ENCODE measurements at places on chromosomes 4 and X.

DNA sequence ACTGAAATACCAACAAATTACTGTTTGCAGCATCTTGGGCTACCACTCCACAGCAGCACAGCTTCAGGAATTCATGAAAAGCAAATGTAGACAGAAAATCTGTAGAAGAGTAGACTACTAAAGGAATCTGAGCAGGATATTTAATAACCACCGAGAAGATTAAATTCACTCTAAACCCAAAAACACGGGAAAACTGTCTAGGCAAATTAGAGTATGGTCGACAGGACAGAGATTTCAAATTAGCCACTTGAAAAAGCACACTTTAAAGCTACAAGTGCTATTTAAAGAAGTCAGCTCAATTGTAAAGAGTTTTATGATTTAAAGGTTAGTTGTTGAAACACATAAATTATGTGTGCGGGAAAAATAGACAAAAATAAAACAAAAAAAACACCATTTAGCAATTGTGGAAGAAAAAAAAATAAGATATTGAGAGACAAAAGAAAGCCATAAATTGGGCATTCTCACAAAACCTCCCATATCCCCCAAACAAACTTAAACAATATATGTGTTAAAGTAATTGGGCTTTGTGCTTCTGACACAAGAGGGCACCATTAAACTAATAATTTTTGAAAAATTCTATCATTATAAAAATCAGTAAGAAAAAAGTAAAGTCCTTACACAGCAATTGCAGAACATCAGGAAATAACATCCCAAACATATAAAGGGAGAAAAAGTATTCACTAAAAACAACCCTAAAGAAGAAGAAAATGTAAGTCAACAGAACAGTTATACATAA, 880.8 kb downstream of the TECRL start:
- DNase-seq: no peak
- no peaks in the 10 kb centered on the region for H3K4me1 ChIP-seq
- H3K4me3 ChIP-seq: no peak overlapping the region
- no peaks in the 10 kb centered on the region for H3K36me3 ChIP-seq

GRCh38 chr4:81712714-81713113, 241.0 kb upstream of the RASGEF1B start:
- H3K27me3 ChIP-seq: no peaks in the 10 kb centered on the region
- H3K36me3 ChIP-seq: no peaks in the 10 kb centered on the region
- H3K4me3 ChIP-seq: no peak overlapping the region
- no peak for DNase-seq
- no peak overlapping the region for H3K27ac ChIP-seq

DNA sequence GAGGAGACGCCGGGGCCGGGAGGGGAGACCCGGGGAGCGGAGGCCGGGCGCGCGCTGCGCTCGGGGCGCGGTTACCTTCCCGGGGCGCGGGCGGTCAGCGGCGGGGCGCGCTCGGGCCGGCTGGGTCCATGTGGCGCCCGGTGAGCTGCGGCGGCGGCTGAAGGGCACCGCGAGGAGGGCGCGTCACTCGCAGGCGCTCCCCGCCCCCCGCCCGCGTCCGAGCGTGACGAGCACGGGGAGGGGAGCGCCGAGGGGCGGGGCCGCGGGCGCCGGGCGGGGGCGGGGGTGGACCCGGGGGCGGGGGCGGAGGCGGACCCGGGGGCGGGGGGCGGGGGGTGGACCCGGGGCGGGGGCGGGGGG, at the start of gene CPLX1:
Gene CPLX1, minus strand, starts transcription at position 159 of the 360 bp plus-strand sequence. CDS start 1,607 bp downstream, outside the sequence.
- H3K36me3 ChIP-seq: no peaks in the 10 kb centered on the region
- H3K4me1 ChIP-seq: no peaks in the 10 kb centered on the region
- no peak within 1 kb of the TSS for H3K27ac ChIP-seq
- no peak within 1 kb of the TSS for H3K4me3 ChIP-seq
- peak; percentile 59 for DNase-seq

GRCh38 chr4:133151341-133151690, 2.2 kb downstream of the PCDH10 start:
- peaks cover 21% of the 10 kb centered on the region for H3K4me1 ChIP-seq
- H3K36me3 ChIP-seq: no peaks in the 10 kb centered on the region
- H3K4me3 ChIP-seq: peak overlapping the region; percentile 52
- peaks cover 17% of the 10 kb centered on the region for H3K27me3 ChIP-seq

DNA sequence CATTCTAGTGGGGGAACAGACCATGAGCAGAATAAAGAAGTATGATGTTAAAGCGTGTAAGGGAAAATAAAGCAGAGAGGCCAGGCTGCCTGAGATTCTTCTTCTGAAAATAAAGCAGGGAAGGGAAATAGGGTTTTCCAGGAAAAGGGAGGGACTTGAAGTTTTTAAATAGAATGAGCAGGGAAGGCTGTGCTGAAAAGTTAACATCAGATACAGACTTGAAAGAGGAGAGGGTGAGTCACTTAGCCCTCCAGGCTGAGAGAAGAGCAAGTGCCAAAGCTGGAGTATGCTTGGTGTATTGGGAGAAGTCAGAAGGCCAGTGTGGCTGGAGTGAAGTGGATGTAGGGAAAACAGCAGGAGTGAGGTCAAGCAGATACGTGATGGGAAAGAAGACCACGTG, 10.0 kb upstream of the PLK4 start:
- no peak overlapping the region for H3K4me3 ChIP-seq
- DNase-seq: no peak
- H3K36me3 ChIP-seq: no peaks in the 10 kb centered on the region
- H3K27me3 ChIP-seq: no peaks in the 10 kb centered on the region
- H3K4me1 ChIP-seq: peaks cover 2% of the 10 kb centered on the region

- DNase-seq: no peak
- no peaks in the 10 kb centered on the region for H3K27me3 ChIP-seq
- H3K4me3 ChIP-seq: no peak overlapping the region
- no peaks in the 10 kb centered on the region for H3K36me3 ChIP-seq
- H3K4me1 ChIP-seq: no peaks in the 10 kb centered on the region
Measured at GRCh38 chr4:97279391-97279790, 863.9 kb downstream of the STPG2 start.

DNA sequence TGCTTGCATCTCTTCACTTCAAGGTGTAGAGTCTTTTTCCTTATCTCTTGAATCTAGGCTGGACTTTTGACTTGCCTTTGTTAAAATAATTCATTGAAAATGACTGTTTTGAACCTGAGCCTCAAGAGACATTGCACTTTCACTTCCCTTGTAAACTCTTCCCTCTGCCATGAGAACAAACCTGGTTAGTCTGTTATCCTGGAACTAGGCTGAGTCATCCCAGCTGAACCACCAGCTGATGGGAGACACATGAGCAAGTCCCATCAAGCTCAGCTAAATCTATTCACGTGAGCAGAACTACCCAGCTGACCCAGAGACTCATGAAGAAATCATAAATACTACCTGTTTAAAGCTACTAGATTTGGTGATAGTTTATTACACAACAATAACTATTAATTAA, 202.3 kb upstream of the CENPE start:
- H3K27me3 ChIP-seq: no peaks in the 10 kb centered on the region
- H3K4me1 ChIP-seq: no peaks in the 10 kb centered on the region
- no peak for DNase-seq

DNA sequence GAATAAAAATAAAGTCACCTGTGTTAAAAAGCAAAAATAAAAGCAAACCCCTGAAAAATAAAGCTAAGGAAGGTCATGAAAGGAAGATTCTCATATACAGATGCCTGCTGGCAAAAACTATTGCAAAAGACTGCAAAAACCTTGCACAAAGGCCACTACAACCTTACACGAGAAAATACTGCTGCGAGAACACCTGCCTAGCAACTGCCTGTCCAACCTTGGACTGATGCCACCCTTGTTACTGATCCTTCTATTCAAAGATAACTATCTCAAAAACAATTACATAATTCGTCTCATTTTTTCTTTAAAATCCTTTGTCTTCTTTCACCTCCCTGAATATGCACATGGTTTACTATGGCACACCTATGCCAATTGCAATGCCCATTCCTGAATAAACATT, 49.6 kb downstream of the SLC2A9 start:
- no peak for DNase-seq
- H3K27me3 ChIP-seq: no peaks in the 10 kb centered on the region
- no peaks in the 10 kb centered on the region for H3K36me3 ChIP-seq
- H3K4me1 ChIP-seq: no peaks in the 10 kb centered on the region
- no peak overlapping the region for H3K4me3 ChIP-seq
- H3K27ac ChIP-seq: no peak overlapping the region

DNA sequence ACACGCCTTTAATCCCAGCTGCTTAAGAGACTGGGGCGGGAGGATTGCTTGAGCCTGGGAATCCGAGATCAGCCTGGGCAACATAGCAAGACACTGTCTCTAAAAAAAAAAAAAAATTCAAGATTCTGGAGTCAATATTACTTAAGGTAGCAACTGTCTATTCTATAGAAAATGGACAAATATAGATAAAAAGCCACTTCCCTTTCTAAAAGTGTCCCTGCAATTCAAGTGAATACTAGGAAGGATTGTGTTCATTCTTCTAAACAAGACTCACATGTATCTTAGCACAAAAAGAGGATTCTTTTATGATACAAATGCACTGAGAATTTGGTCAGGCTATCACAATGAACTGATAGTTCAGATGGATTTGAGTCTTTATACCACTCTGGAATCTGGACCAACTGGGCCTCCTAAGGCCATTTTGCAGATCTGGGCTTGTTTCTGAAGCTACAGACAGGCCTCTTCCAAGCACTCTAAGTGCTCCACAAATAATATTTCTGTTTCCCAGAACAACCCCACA, 7.0 kb downstream of the PKD2 start:
- no peak overlapping the region for H3K27ac ChIP-seq
- peaks cover 24% of the 10 kb centered on the region for H3K4me1 ChIP-seq
- no peaks in the 10 kb centered on the region for H3K36me3 ChIP-seq
- H3K4me3 ChIP-seq: no peak overlapping the region
- no peaks in the 10 kb centered on the region for H3K27me3 ChIP-seq
- DNase-seq: no peak

- H3K4me1 ChIP-seq: no peaks in the 10 kb centered on the region
- H3K4me3 ChIP-seq: no peak overlapping the region
- DNase-seq: no peak
Measured at GRCh38 chrX:21398426-21398825, 24.2 kb downstream of the CNKSR2 start.

DNA sequence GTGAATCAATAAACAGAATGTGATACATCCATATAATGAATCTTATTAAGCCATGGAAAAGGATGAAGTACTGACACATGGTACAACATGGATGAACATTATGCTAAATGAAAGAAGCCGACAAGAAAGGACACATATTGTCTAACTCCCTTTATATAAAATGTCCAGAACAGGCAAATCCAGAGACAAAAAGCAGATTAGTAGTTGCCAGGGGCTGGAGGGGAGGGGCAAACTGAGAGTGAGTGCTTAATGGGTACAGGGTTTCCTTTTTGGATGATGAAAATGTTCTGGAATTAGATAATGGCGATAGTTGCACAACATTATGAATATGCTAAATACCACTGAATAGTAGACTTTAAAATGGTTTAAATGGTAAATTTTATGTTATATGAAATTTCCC, 17.4 kb downstream of the ADGRG4 start:
- H3K4me1 ChIP-seq: no peaks in the 10 kb centered on the region
- no peak for DNase-seq
- no peak overlapping the region for H3K4me3 ChIP-seq
- no peak overlapping the region for H3K27ac ChIP-seq
- no peaks in the 10 kb centered on the region for H3K27me3 ChIP-seq

DNA sequence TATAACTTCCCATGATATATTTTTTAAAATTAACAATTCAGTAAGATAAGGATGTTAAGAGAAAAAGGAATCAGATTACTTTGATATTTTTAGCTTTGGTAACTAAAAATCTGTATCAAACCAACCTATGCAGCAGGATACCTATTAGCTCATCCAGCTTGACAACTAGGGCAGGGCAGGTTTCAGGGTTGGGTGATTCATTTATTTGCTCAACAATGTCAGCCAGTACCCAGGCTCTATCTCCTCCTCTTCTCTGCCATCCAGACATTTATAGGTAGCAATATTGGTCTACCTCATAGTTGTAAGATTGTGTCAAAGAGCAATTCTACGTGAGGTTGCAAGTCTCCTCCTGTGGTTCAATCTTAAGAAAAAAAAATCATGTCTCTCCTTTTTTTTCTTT, 421.9 kb downstream of the ANKRD50 start:
- H3K4me3 ChIP-seq: no peak overlapping the region
- H3K4me1 ChIP-seq: no peaks in the 10 kb centered on the region
- H3K27ac ChIP-seq: no peak overlapping the region
- H3K27me3 ChIP-seq: no peaks in the 10 kb centered on the region
- no peaks in the 10 kb centered on the region for H3K36me3 ChIP-seq

- H3K4me1 ChIP-seq: peaks cover 1% of the 10 kb centered on the region
- DNase-seq: no peak
- no peak overlapping the region for H3K4me3 ChIP-seq
- H3K27ac ChIP-seq: no peak overlapping the region
Measured at GRCh38 chrX:17082831-17083230, 136.4 kb downstream of the REPS2 start.

GRCh38 chrX:120840827-120841226, 34.8 kb downstream of the CT47B1 start:
- H3K4me3 ChIP-seq: no peak overlapping the region
- H3K27ac ChIP-seq: no peak overlapping the region
- no peaks in the 10 kb centered on the region for H3K4me1 ChIP-seq

- H3K4me3 ChIP-seq: no peak overlapping the region
- H3K27ac ChIP-seq: no peak overlapping the region
- H3K4me1 ChIP-seq: no peaks in the 10 kb centered on the region
- no peaks in the 10 kb centered on the region for H3K27me3 ChIP-seq
Measured at GRCh38 chr4:152967907-152968306, 31.8 kb downstream of the FHDC1 start.

GRCh38 chr4:145614233-145614610, 5.0 kb upstream of the MMAA start:
- no peak for DNase-seq
- no peak overlapping the region for H3K27ac ChIP-seq
- H3K36me3 ChIP-seq: no peaks in the 10 kb centered on the region
- no peaks in the 10 kb centered on the region for H3K27me3 ChIP-seq

DNA sequence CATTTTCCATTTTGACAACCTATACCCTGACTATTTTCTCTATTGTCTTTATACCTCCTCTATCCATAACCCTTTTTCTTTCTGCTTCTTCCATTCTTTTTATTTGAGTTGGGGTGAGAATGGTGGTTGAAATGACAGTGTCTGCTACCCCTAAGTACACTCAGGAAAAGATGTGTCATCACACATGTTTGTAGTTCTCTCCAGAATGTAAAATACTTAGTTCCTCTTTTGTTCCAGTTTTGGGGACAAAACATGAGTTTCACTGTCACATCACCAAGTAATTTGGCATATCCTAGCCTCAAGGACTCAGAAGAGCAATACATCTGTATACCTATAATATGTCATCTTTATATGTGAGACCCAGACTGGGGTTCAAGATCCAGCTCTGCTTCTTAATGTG, 90.3 kb downstream of the COMMD8 start:
- no peaks in the 10 kb centered on the region for H3K36me3 ChIP-seq
- H3K4me3 ChIP-seq: no peak overlapping the region
- H3K4me1 ChIP-seq: no peaks in the 10 kb centered on the region
- no peak overlapping the region for H3K27ac ChIP-seq

DNA sequence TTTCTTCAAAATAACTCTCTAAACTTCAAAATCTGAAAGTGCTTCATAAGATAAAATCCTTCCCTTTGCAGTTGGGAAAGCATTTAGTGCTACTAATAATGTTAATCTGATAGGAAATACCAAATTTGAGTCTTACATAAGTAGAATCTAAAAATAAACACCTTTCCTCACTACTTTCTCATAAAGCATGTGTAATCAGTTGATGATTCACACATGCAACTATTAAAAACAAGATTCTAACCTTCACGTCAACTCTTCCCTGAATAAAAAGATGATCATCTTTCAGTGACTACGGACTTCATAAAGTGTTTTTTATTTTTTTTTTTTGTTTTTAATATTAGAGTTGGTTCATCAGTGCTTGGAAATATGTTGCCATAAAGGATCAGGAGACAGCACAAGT, 172.6 kb downstream of the ACTRT1 start:
- no peak overlapping the region for H3K4me3 ChIP-seq
- H3K4me1 ChIP-seq: no peaks in the 10 kb centered on the region
- no peaks in the 10 kb centered on the region for H3K27me3 ChIP-seq
- no peak for DNase-seq

All from kidney (tissue), 22 donors.